ENCODE measurements at places on chromosomes 2 and 18.

DNA sequence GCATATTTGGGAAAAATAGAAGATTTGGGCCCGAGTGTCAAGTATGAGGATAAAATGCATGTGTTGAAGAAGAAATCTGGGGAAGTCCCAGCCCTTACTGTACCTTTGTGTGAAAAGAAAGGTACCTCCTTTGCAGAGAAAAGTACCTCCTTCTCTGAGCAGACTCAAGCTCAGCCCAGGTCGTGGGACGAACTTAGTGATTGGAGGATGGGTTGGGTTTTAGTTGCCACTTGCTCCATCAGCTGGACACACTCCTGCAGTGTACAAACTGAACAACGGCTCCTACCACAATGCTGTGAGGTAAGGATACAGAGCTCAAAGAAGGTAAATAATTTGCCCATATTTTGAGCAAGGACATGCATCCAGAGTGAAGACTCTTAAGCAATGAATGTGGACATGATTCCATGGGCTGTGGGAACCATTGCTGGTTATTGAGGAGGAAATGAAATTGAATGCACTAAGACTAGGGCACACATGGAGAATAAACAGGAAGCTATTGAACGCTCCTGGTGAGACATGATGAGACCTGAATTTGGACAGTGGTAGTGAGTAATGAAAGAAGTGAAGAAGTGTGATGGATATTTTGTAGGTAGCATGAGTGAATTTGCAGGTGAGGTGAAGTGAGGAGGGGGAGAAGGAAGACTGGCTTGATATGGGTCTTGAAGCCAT, 49.8 kb upstream of the IL1RL1 start:
- no peak for DNase-seq

DNA sequence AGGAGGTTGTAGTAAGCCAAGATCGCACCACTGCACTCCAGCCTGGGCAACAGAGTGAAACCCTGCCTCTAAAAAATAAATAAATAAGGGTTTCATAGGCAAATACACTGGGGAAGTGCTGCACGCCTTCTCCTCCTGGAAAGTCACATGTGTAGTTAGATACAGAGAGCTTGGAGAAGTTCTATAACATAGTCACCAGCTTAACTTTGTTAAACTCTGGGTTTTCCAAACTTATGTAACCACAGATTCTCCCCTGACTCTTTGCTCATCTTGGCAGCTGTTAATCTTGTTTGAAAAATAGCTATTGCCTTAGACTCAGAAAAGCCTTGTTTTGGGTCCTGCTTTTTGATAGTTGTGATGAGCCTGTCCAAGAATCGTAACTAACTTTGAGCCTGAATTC, 25.2 kb downstream of the KIAA2012 start:
- DNase-seq: no peak

- DNase-seq: no peak
These were observed 16.0 kb downstream of the PRKAG3 start for GRCh38 chr2:218815649-218816048.

DNA sequence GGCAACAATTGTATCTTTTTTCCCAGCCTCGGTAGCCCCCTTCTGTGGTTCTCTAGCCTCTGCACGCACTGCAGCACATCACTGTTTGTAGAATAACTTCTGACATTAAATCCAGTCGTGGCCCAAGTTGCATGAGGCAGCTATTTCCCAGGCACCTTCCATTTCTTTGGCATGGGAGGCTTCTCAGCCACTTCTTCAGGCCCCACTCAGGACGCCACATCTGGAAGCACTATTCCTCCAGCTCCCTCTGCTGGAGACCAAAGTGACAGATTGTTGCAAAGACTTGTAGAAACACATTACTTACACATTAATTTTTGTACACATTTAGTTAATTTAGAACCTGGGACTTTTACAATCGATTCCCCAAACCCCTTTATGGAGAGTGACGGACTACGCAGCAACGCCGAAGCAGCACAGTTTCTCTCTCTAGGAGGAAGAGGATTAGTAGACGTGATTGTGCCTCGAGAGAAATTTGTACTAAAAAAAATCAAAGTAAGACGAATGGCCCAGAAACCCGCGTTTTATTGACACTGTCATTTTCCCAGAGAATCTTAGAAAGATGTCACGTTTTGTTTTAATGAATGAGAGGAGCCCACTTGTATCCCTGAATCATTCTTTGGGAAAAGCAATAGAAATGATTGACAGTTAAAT, 57.8 kb upstream of the RGPD5 start:
- DNase-seq: peak; percentile 70

DNA sequence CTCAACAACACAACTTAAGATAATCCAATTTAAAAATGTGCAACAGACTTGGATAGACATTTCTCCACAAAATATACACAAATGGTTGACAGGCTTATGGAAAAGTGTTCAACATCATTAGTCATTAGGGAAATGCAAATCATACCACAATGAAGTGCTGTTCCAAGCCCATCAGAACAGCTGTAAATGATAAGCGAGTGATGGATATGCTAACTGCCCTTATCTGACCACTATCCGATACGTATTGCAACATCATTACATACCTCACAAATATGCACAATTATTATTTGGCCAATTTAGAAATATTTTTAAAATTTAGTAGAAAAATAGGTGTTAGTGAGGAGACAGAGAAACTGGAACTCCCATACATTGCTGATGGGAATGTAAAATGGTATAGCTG, 62.2 kb downstream of the PPP4R1 start:
- no peak for DNase-seq

GRCh38 chr2:196914867-196915460, 11.5 kb downstream of the PGAP1 start:
- DNase-seq: no peak

GRCh38 chr18:42782929-42783328, 332.6 kb downstream of the RIT2 start:
- DNase-seq: no peak

DNA sequence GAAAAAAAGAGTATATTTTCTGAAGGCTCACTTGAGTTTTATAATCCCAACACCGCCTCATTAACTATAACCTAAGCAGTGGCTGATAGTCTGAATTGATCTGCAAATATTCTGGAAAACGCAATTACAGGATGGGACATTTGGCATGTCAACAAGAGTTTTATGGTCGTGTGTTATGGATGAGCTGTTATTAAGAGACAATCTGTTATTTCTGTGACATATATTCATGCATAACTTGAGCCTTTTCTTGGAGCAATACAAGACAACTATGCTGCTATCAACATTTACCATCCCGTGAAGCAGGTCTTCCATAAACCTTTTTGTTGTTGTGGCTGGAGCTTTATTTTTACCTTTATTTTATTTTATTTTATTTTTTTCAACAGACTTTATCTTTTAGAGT, 164.4 kb downstream of the SCG2 start:
- DNase-seq: no peak

GRCh38 chr18:78740876-78741275, 238.7 kb upstream of the SALL3 start:
- DNase-seq: no peak

DNA sequence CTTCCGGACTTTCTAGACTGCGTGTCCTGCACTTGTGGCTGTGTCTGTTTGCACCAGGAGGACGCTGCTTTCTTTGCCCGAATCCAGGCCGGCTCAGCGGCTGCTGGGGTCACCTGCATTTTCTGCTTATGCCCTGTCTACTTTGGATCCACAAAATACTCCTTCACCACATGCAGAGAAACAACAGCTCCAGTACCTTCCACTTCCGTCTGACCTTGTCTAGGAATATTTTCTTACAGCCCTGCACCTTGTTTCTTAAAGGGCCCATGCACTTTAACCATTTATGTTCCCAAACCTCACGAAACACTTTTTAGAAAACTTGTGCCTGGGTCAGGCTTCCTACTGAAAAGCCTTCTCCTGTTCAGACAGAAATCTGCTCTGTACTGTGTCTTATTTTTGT, 129.4 kb upstream of the NCK2 start:
- DNase-seq: no peak

DNA sequence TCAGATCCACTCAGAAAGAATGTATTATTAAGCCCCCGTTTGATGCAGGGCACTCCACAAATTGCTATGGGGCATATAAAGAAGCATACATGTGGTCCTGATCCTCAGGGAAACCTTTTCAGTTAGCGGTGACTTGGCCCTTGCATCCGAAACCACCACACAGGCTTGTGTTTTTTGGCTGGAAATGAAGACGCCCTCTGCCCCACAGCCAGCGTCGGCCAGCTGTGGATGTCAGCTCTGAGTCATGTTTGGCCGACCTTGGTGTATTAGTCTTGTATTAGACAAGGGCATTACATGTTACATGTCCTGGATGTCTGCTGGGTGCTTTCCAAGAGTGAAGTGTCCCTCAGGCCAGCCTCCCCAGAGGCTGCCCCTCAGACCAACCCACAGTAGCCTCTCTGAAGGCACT, 107.6 kb upstream of the MAP3K20 start:
- DNase-seq: peak; percentile 94

DNA sequence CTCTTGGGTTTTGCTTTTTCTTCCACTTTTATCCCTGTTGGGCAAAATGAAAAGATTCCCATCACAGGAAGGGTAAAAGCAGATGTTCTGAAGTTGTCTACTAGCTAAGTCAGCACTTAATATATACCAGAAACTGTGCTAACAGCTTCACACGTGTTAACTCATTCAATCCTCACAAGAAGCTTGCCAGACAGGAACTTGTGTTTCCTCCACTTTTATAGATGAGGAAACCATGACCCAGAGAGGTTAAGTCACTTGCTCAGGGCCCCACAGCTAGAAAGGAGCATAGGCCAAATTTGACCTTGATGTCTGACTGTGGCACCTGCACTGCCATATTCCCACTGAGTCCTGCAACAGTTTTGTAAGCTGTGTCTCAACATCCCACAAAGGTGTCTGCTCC, 76.8 kb upstream of the EPC2 start:
- DNase-seq: no peak

DNA sequence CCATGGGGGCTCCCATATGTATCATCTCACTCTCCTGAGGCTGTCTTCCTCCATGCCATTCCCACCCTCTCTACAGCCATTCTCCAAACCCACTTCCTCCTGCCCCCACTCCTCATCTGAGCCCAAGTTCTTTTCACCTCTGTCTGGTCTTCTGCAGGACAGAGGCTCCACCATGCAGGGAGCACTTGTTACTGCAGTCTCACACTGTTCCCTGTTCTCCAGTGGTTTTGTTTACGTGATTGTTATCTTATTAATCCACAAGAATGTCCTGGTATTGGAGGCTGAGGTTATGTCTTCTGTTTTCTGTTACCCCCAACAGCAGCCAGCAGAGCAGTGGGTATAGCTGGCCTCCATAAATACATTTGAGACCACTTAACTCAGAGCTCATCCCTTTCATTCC, 51.4 kb downstream of the PAX8 start:
- DNase-seq: no peak

DNA sequence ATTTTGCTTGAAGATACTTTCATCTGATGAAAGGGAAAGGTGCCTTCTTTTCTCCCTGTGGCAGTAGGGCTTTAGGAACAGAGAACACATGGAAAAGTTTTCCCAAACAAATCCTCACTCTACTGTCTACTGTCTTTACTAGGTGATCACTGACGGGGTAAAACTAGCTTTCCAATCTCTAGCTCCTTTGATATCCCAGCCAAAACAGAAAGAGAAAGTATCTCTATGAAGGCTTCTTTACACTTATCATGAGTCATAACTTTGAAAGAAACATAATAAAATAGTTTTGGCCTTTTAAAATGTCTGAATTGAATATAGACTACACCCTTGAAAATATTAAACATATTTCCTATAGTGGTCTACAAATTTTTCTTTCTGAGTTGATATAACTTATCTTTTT, 214.5 kb downstream of the DSEL start:
- DNase-seq: peak; percentile 25

DNA sequence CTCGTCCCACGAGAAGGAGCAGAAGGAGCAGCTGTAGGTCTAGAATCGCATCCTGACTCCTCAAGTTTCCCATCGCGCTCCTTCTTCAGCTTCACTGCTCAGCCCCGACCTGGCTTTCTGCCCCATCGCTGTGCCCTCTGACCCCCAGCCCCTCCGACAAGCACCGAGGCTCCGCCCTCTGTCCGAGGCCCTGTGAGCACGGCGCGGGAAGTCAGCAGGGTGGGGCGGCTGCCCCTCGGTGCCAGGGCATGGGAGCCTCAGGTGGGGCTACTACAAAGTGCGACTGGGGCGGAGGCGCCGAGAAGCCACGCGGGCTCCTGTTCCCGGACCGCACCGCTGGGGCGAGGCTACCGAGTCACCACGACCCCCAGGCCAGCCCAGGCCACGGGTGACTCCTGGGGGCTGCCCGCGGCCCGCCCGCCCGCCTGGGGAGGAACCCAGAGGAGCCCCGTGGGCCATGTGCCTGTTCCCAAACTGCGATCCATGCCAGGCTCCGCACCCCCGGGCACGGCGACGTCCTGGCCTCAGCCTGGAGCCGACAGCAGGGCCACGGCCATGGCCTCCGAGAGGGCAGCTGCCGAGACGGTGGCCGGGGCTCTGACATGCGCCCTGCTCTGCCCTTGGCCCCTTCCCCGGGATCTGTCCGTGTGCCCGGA, 36.6 kb upstream of the ID2 start:
- DNase-seq: no peak

DNA sequence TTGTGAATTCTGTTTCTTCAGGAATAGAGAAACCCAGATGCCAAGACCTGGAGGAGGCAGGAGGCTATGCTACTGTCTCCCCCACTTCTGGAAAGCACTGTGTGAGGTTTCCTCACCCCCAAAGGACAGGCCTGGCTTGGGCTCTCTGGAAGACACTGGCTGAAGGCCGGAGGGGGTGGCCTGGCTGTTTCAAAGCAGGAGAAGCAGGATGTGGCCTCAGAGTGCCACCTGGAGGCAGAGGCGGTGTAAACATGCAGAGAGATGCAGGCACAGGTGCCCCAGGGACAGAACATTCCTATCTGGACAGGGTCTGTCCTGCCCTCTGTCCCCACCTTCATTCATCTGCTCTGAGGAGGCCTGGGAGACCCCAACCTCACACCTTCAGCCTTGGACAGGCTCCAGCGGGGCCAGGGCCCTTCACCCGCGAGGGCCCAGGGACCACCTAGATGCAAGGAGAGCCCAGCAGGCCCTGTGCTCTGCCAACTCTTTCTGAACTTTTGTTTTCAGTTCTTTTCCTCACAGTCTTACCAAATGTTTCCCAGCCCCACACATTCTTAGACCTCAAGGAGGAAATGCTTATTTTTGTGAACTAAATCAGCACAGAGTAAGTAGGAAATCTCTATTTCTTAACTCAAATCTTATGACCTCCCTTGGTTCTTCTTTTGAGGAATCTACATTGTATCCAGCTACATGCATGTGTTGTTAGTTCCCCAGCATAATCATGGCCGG, 79.2 kb downstream of the LONRF2 start:
- peak; percentile 68 for DNase-seq

DNA sequence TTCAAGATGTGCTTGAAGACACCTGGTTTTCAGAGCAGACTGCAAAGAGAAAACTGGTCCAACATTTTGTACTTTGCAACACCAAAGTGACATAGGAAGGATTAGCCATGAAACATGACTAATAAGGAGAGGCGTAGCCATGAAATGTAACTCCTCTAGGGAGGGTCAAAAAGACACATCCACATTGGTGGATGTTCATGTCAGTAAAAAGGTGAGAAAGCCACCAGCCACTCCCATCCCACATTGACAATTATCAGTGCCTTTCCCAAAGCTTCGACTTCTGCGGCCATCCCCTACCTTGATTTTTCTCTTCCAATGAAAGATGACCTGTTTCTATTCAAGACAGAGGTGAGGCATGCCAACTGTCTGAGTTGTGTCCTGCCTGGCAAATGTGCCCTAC, 223.2 kb downstream of the ALK start:
- peak; percentile 26 for DNase-seq

GRCh38 chr18:36629836-36630235, 199.0 kb downstream of the TPGS2 start:
- no peak for DNase-seq

Data from MCF 10A (cell line).